ENCODE measurements at places on chromosomes 1 and 21. TPM values are rescaled to one million over a fixed set of nuclear protein-coding genes. Genes with fewer than 3 reads are reported as not detected.

Gene SYT6
- under 0.01 TPM for total RNA-seq

Gene CAPN9
- not detected for total RNA-seq

Gene AADACL3
- total RNA-seq = not detected

Gene NTNG1
- total RNA-seq = 1.6 TPM

Gene ASCL5
- total RNA-seq = not detected

Gene CLIC6
- total RNA-seq = 0.10 TPM

Gene SLAMF6
- total RNA-seq = 8.2 TPM
